ENCODE measurements at places on chromosomes 1 and 21. TPM values are rescaled to one million over a fixed set of nuclear protein-coding genes. Genes with fewer than 3 reads are reported as not detected.

GRCh38 chr1:93275634-93276295 is 69.9 kb upstream of the DR1 start:
- peaks cover 13% of the 10 kb centered on the region for H3K36me3 ChIP-seq
- DNase-seq: no peak
- H3K27ac ChIP-seq: peak overlapping the region; percentile 71
- peaks cover 17% of the 10 kb centered on the region for H3K4me1 ChIP-seq

DNA sequence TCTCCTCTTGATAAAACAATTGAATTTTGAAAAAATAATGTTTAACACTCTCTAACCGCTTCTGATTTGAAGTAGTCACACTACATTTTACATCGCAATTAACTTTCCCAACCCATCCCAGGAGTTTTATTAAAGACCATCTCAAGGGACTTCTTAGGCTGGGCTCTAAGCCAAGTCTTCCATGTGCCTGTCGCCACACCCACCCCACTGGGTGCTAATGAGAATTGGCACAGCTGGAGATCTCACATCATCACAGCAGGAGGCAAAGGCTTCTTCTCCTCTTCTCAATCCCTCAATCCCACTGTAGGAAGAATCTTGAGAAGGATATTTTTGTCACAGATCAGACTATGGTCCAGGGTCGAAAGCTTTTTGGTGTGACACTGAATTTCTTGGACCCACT is 328.9 kb downstream of the NUF2 start:
- no peaks in the 10 kb centered on the region for H3K27me3 ChIP-seq
- no peak for DNase-seq
- no peak overlapping the region for H3K4me3 ChIP-seq
- H3K36me3 ChIP-seq: no peaks in the 10 kb centered on the region
- H3K4me1 ChIP-seq: peaks cover 6% of the 10 kb centered on the region
- no peak overlapping the region for H3K27ac ChIP-seq

GRCh38 chr1:173476197-173476664 is 904 bp upstream of the PRDX6 start:
- no peaks in the 10 kb centered on the region for H3K27me3 ChIP-seq
- no peak for DNase-seq
- peak overlapping the region; percentile 85 for H3K4me3 ChIP-seq
- peak overlapping the region; percentile 29 for H3K27ac ChIP-seq
- peaks cover 51% of the 10 kb centered on the region for H3K4me1 ChIP-seq

GRCh38 chr1:17067069-17067426 is 13.2 kb upstream of the SDHB start:
- H3K27me3 ChIP-seq: peaks cover 5% of the 10 kb centered on the region
- no peaks in the 10 kb centered on the region for H3K36me3 ChIP-seq

DNA sequence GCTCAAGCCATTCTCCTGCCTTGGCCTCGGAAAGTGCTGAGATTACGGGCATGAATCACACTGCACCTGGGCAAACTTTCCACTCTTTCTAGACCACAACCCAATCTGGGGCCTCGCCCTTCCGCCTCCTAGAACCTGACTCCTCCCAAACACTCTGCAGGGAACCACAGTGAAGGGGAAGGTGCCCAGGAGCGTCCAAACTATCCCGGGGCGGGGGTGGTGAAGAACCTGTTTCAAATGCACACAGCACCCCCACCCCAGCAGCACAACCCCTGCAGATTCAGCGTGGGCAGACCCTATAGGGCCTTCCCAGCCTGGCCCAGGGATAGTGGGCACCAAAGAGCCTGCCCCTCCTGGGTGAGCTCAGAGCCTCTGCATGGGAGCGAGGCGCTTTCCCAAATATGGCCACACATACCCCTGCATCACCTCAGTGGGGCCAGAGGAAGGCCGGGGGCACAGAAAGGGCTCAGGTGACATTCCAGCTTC is 86.9 kb downstream of the STUM start:
- no peak overlapping the region for H3K4me3 ChIP-seq
- no peak for DNase-seq
- no peaks in the 10 kb centered on the region for H3K27me3 ChIP-seq
- H3K4me1 ChIP-seq: no peaks in the 10 kb centered on the region
- H3K27ac ChIP-seq: no peak overlapping the region

GRCh38 chr1:32012709-32013385 is 821 bp upstream of the KHDRBS1 start:
- peaks cover 5% of the 10 kb centered on the region for H3K36me3 ChIP-seq
- H3K4me3 ChIP-seq: peak overlapping the region; percentile 92
- H3K27me3 ChIP-seq: no peaks in the 10 kb centered on the region
- DNase-seq: no peak

Gene CD84
- total RNA-seq: not detected

Gene OR2G6
- total RNA-seq: not detected
